ENCODE measurements at places on chromosomes 11 and 22. TPM values are rescaled to one million over a fixed set of nuclear protein-coding genes. Genes with fewer than 3 reads are reported as not detected.

DNA sequence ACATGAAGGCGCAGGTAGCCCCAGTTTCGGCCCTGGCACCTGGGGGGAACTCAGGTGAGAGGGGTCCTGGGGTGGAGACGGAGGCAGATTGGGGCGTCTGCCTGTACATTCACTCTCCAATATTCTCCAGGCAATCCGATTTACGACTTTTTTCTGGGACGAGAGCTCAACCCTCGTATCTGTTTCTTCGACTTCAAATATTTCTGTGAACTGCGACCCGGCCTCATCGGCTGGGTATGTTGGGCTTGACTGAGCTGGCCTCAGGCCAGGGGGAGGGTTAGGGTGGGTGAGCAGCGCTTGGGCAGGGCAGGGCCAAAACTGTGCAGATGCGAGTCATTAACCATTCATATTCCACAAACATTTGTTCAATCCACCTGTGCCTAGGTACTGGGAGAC, 1.7 kb downstream of the TM7SF2 start:
- no peak for DNase-seq

The SMC1B gene
- total RNA-seq, result 0.10 TPM

The OR51L1 gene
- total RNA-seq, result not detected

GRCh38 chr11:77519847-77520246, 46.0 kb upstream of the PAK1 start:
- DNase-seq, result no peak

- DNase-seq, result no peak
Observed at GRCh38 chr11:85086504-85087284, 540.5 kb downstream of the DLG2 start.

DNA sequence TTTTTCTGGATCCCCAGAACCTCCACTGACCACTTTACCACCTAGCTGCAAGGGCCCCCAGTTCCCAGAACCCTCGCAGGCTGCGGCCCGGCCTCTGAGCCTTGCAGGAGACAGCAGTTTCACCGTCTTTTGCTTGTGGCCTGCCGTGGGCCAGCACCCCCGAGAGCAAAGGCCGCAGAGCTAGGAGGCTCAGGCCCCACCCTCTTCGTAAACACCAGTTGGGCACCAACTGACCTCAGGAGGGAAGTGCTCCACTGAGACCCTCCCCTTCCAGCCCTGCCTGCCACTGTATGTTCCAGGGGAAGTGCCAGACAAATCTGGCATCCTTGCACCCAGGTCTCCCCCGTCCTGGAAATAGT, 23.4 kb upstream of the CREB3L1 start:
- DNase-seq, result no peak

DNA sequence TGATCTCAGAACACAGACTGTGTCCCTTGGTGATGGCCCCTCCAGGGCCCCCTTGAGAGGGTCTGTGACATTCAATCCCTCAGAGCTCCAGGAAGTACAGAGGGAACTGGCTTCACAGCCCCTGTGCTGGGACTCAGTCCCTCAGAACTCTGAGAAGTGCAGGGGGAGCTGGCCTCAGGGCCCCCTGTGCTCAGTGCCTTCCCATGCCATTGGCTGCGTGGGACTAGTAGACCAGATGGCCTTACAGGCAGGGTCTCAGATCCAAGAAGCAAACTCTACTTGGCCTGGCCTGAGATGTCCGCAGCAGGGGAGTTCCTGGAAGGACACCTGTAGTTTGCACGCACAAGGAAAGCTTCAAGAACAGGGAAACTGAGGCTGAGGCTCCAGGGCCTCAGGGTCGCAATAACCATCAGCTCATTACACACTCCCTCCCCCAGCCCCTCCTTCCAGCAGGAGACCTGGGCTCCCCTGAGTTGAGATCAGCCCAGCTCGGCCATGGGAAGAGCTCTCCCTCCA, 138.4 kb downstream of the BRD1 start:
- no peak for DNase-seq

Data from left lung (tissue), 14 donors.